HAP-1 (cell line): ENCODE measurements at places on chromosomes 6 and 20.

- DNase-seq: no peak
Measured at GRCh38 chr20:52025938-52026337, 165.6 kb downstream of the ZFP64 start.

- DNase-seq: no peak
Measured at GRCh38 chr6:102986086-102986485, 1592.6 kb downstream of the GRIK2 start.

- no peak for DNase-seq
Measured at GRCh38 chr20:31858760-31859083, 11.6 kb downstream of the DUSP15 start.

DNA sequence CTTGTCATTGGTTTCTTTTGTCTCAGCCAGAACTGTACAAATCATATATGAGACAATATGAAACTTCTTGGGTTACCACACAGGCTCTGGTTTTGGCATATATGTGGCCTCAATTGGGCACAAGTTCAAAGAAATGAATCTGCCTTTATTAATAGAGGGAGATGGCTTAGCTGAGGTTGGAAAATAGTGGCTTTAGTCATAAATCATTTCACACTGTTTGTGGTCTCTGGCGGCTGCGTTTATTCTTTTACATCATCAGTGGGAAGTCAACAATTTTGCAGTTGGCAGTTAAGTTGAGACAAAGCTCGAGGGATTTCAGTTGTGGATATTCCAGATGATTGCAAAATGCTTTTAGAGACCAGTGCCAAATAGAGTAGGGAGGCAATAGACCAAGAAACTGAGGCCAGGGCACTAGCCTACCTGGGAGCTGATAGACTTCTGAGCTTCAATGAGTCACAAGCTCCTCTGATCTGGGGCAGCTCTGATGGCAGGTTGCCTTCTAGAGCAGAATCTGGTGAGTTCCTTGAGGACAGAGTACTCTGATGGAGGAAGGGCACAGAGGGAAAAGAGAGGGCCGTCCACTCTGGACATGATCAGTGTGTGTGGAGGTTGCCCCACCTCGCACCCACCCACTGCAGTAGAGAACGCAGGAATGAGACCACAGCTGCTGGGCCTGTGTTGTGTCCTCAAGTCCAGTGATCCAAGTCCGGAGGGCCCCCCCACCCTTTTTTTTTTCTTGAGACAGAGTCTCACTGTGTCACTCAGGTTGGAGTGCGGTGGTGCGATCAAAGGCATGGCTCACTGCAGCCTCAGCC is 73.5 kb downstream of the ARMC2 start:
- DNase-seq: no peak

GRCh38 chr6:32816746-32817204 is at the start of gene HLA-DOB:
Gene HLA-DOB, minus strand, starts transcription at chr6:32817002. Its CDS starts 51 bp downstream, at chr6:32816951.
- no peak for DNase-seq

- no peak for DNase-seq
Measured at GRCh38 chr6:39020136-39020535, 28.4 kb upstream of the GLP1R start.

- DNase-seq: no peak
Measured at GRCh38 chr6:130632277-130632676, 194.9 kb upstream of the SMLR1 start.

GRCh38 chr6:154230910-154231595 is 125.5 kb downstream of the IPCEF1 start:
- DNase-seq: no peak

- no peak for DNase-seq
Measured at GRCh38 chr6:169962604-169963469, 211.4 kb downstream of the ERMARD start.

DNA sequence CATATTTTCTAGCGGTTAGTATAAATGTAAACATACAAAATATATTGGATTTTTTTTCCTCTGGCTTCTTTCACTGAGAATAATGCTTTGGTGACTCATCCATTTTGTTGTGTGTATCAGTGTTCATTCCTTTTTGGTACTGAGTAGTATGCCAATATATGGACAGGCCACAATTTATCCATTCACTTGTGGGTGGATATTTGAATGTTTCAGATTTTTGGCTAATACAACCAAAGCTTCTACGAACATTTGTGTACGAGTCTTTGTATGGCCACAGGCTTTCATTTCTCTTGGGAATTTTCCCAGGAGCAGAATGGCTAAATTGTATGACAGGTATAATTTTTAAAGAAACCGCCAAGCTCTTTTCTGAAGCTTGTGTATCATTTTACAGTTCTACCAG is 677.5 kb downstream of the HDGFL1 start:
- no peak for DNase-seq

DNA sequence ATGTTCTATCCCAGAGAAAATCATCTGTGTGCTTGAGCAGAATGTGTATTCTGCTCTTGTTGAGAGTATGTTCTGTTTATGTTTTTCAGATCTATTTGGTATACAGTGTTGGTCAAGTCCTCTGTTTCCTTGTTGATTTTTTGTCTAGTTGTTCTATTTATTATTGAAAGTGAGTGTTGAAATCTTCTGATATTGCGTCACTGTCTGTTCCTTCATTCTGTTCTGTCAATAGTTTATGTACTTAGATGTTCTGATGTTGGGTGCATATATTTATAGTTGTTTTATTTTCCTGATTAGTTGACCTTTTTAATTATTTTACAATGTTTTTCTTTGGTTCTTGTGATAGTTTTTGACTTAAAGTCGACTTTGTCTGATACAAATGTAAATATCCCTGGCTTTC is 458.7 kb upstream of the HSF2 start:
- DNase-seq: no peak

DNA sequence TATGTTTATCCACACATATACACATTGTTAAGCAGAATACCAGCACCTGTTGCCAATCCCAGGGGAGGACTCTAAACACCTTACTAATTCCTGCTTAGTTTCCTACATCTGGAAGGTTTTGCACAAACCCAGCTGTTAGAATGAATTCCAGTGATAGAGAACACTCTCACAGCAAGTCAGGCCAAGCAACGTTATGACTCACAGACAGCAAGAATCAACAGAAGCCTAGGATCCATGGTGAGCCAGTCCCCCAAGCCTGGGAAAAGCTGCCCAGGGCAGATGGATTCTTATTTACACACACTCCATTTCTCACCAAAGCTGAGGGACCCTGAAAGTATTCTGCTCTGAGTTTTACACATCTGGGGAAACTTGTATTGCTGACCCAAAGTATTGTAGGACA is 291.7 kb downstream of the SLC35F1 start:
- no peak for DNase-seq

GRCh38 chr6:24854077-24854666 is 55.5 kb upstream of the ARMH2 start:
- no peak for DNase-seq

DNA sequence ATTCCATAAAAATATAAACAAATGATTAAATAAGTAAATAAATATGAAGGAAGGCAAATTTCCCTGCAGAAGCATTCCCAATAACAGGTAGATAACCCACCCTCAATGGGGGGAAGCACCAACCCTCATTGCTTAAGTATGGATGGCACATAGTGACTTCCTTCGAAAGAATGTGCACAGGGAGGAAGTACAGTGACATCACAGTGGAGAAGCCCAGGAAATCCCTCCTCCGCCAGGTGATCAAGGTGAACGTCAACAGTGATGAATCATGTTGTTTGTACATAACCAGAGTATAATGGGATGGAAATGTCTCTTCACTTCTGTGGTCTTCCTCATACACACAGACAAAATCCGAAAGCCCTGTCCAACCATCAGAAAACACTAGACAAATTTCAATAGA is 267.9 kb downstream of the THBS2 start:
- DNase-seq: no peak

- peak; percentile 63 for DNase-seq
Measured at GRCh38 chr6:125314009-125314581, 12.3 kb upstream of the HDDC2 start.

DNA sequence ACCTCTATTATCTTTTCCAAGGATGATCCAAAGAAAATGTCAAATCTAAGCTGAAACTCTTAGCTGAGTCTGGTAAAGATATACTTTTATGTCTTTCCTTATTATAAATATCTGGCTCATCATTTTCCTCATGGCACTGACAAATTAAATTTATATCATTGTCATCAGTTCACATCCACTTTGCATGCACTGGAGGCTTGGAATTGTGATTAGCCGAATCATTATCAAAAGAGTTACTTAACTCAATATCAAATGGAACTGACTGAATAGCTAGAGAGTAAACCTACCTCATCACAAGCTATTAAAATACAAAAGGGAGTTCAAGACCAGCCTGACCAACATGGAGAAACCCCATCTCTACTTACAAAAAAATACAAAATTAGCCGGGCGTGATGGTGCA is 713.9 kb upstream of the MARCKS start:
- DNase-seq: no peak

- DNase-seq: no peak
Measured at GRCh38 chr6:145483191-145483996, 251.9 kb downstream of the EPM2A start.

DNA sequence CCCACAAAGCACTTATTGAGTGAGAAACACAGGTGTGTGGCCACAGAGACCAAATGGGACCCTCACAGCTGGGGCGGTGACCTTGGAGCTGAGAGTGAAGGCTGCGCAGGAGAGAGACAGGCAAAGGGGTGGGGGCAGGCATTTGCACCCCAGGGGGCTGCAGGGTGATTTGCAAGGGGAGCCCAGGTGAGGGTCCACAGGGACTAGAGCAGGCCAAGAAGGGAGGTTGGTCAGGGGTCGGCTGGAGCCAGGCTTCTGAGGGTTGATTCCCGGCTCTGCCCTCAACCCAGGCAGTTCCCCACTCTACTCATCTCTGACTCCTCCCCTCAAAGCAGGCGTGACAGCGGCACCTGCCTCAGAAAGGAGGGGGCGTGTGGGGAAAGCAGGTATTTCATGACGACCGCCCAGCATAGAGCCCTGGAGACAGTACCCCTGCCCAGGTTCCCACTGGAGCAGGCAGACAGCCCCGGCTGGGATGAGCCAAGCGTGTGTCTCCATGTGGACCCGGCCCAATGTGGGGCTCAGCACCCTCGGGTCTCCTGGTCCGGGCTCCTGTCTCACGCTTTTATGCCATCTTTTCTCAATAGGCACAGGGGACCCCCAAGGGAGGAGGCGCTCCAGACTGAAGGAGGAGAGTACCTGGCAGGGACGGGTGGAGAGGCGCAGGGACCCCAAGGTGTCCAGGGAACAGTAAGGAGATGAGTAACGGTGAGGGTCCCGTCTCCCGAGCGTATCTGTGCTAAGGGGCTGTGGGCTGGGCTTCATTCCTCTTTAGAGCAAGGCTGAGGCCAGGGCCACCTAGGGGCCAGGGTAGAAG is 3.1 kb upstream of the MRGBP start:
- DNase-seq: no peak

- DNase-seq: no peak
Measured at GRCh38 chr6:44056392-44057237, 70.6 kb downstream of the MRPL14 start.

- no peak for DNase-seq
Measured at GRCh38 chr6:84788689-84789088, 24.3 kb upstream of the TBX18 start.
